Kidney (tissue), 22 donors: ENCODE measurements at places on chromosomes 7 and 10. TPM values are rescaled to one million over a fixed set of nuclear protein-coding genes. Genes with fewer than 3 reads are reported as not detected.

- no peak for DNase-seq
These were observed 228.1 kb upstream of the PHYHIPL start for GRCh38 chr10:58948303-58948702.

The HOXA5 gene
- 38.0 TPM for total RNA-seq

GRCh38 chr7:107810626-107811025 lies 7.6 kb upstream of the SLC26A3 start:
- DNase-seq, result no peak

The RBP3 gene
- total RNA-seq, result not detected

The CCDC3 gene
- total RNA-seq, result 33.5 TPM

The KEL gene
- 0.28 TPM for total RNA-seq

DNA sequence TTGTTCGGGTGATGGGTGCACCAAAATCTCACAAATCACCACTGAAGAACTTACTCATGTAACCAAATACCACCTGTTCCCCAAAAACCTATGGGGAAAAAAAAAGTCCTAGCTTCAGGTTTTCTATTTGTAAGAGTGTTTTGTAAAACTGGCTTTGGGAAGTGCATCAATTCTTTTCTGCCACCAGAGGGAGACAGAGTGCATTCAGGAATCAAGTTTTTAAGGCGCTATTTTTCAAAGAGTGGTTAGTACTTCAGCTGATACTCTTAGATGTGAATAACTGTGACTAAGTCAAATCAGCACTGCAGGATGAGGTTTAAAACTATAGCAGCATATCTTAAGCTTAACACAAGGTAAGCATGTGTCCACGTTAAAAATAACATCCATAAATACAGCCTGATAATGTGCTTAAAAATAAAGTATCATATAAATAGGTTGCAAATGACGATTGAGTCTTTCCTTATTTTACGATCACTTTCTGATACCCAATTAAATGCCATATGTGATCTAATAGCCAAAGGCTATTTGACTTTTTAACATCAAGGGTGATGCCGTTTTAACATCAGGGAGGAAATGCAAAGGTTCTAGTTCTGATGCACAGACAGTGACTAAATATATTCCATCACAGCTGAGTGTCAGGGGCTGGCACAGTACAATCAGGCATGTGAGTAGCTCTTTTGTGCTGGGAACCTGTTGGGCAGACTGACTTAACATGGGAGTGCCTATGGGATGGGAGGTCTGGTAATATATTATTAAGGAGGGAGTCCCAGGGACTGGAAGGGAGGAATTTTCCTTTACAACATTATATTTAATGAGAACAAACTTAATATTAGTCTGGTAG lies 10.6 kb upstream of the LYZL2 start:
- DNase-seq, result no peak

The CTAGE15 gene
- total RNA-seq, result 2.2 TPM

The CYP2C19 gene
- 0.28 TPM for total RNA-seq

The ITGA8 gene
- 22.1 TPM for total RNA-seq

The NPY4R gene
- total RNA-seq, result not detected

- DNase-seq, result no peak
These were observed 1.8 kb downstream of the LRRC18 start for GRCh38 chr10:48937796-48938195.

The CDK14 gene
- total RNA-seq, result 33.9 TPM

DNA sequence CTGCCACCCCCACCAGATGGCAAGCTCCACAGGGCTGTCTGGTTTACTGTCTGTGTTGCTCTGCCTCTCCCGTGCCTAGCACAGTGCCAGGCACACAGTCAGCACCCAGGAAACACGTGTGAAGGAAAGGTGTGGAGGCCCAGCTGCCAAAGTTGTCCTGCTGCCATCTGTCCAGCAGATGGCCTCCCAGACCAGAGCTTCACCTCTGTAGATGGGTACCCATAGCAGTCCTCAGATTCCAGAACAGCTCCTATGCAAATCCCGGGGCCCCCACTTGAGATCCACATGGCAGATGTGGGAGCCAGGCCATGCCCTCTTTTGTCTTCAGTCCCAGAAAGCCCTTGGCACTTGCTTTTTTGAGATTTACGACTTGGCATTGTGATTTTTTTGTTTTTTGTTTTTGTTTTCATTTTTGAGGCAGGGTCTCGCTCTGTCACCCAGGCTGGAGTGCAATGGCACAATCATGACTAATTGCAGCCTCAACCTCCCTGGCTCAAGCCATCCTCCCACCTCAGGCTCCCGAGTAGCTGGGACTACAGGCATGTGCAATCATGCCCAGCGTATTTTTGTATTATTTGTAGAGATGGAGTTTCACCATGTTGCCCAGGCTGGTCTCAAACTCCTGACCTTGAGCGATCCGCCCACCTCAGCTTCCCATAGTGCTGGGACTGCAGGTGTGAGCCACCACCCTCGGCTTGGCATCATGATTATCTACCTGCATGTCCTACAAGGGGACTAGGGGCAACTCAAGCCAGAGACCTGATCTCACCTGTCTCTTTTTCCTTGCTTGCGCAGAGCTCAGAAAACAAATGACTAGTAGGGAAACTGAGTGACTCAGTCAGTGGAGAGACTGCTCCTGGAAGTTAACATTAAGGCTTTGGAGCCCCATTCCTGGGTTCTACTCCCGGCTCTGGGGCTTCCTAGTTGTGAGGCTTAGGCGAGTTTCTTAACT lies 16.9 kb upstream of the PALD1 start:
- peak; percentile 59 for DNase-seq

The PPP1R9A gene
- total RNA-seq, result 25.7 TPM

- DNase-seq, result no peak
These were observed 181.6 kb downstream of the EVX1 start for GRCh38 chr7:27424231-27424630.

- peak; percentile 73 for DNase-seq
These were observed 47.6 kb downstream of the ICA1 start for GRCh38 chr7:8214244-8214824.

GRCh38 chr7:30225863-30226613 lies 58.4 kb upstream of the ZNRF2 start:
- DNase-seq, result peak; percentile 88

The RASA4B gene
- 22.5 TPM for total RNA-seq

DNA sequence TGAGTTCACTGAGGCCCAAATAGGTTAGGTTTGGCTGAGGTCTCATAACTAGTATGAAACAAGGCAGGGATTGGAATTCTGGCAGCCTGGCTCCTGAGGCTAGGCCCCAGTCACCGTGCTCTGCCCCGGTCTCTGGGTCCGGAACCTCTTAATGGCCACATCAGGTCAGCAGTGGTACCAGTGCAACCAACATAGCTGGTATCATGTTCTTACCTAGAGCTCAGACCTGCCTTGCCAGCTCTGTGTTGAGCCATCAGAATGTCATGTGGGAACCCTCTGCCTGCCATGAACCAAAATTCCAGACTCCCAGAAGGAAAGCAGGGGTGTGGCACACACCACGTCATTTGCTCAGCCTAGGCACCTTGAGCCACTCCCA lies 56.5 kb downstream of the ZNF467 start:
- DNase-seq, result no peak

The MEPCE gene
- total RNA-seq, result 47.2 TPM

The HEPACAM2 gene
- total RNA-seq, result 2.5 TPM

- no peak for DNase-seq
These were observed 21.8 kb upstream of the SMNDC1 start for GRCh38 chr10:110326351-110327032.

GRCh38 chr10:110407301-110408170 lies 90.2 kb upstream of the DUSP5 start:
- no peak for DNase-seq

DNA sequence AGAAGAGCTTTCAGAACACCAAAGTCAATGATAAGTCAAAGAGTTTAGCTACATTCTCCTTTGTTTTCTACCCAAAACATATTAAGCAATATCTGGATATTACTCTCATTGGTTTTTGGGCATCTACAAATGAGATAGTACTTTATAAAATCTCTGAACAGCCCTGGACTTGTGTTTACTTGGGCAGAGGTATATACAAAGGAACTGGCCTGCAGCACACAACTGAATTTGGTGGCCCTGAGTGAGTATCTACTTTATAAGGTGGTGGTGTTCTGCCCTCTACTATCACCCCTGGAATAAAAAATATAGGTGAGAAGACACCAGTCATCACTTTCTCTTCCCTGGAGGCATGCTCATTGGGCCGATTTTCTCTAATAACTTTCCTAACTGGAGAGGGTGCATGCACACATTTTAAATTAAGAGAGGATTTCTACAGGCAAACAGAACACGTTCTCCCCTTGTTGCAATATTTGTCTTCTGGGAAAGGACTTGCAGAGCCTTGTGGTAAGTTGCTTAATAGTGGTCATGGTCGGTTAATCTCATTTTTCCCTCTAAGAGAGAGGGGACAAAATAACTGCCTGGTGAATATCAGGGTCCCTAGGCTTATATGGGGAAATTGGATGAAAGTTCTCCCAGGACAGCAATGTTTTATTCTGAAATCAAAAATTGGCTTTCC lies 41.1 kb downstream of the OTUD1 start:
- DNase-seq, result no peak

The PMPCB gene
- 65.8 TPM for total RNA-seq

GRCh38 chr7:292826-293225 lies 2.9 kb downstream of the FOXL3 start:
- DNase-seq, result no peak

The AGBL3 gene
- total RNA-seq, result 7.6 TPM

DNA sequence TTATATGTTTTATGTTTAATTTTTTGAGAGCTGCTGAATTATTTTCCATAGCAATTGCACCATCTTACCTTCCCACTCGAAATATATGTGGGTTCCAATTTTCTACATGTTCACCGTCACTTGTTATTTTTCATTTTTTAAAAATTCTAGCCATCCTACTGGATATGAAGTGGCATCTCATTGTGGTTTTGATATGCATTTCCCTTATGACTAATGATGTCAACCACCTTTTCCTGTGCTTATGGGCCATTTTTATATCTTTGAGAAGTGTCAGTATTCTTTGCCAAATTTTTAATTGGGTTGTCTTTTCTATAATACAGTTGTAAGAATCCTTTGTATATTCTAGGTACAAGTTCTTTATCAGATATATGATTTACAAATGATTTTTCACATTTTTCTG lies 27.8 kb downstream of the NHLRC2 start:
- no peak for DNase-seq

DNA sequence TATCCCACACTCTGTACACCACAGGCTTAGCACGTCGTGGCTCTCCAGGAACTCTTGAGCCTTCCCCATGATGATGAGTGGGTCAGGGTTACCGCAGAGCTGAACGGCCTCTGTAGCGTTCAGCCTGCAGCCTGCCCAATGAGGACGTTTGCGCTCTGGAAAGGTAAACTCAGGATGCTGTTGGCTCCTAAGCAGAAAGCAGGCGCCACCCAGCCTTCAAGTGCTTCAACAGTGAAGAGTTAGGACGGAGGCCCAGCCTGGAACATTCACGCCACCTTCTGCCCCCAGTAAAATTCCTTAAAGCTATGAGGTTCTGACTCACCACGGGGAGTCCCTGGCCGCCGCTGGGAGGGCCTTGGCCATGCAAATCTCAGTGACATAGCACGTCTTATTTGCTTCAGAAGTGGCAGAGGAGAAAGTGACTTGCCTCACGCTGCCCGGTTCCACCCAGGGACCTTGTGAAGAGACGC lies 161.5 kb upstream of the SH2B2 start:
- no peak for DNase-seq

The SPDYE6 gene
- not detected for total RNA-seq

DNA sequence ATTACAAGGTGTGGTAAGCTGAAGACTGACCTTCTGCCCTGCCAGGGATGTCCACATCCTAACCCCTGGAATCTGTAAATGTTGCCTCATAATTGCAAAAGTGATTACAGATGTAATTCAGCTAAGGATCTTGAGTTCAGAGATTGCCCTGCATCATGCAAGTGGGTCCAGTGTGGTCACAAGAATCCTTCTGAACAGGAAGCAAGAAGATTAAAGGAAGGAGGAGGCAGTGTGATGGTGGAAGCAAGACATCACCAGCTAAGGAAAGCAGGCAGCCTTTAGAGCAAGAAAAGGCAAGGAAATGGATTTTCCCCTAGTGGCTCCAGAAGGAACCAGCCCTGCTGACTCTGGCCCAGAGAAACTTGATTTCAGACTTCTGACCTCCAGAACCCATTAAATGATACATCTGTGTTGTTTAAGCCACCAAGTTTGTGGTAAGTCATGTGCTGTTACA lies 78.1 kb downstream of the USP6NL start:
- DNase-seq, result no peak

DNA sequence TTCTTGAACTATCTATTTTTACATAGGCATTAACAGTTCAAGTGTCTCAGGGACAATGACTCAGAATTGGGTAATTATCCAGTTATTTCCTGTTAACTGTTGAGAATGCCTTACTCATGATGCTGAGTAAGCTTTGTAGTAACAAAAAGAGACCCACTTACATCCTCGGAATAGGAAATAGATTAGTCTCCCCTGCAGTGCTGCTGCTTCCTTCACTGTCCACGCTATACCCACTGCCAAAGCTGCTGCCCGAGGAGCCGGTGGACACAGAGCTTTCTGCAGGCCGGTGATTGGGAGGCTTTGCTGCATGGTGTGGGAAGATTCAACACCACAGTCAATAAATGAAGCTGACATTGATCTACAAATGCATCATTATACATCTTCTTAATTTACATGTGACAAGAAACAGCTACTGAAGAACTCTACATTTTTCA lies 357.1 kb downstream of the PCLO start:
- no peak for DNase-seq

The CRHR2 gene
- not detected for total RNA-seq

DNA sequence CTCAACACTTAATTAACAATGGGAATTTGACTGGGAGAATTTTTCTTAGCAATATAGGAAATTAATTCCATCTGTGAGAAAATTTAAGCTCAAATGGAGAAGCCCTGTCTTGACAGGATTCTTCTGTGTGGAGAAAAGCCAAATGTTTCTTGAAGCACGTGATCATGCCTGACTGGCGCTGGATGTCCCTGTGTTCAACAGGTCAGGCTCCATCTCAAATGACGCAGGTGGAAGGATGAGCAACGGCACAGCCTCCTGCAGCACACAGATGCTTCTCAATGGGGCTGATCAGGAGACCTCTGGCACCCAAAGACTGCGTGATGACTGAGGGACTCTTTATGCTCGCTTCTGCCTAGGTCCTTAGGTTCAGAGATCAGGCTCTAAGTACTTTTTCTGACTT lies 143.8 kb downstream of the RSU1 start:
- DNase-seq, result peak; percentile 13

The CASTOR2 gene
- 9.9 TPM for total RNA-seq

The PAX4 gene
- not detected for total RNA-seq

GRCh38 chr7:44327981-44328380 lies 2.6 kb upstream of the CAMK2B start:
- no peak for DNase-seq

GRCh38 chr10:13765641-13766341 lies 179.0 kb downstream of the PRPF18 start:
- peak; percentile 88 for DNase-seq

- DNase-seq, result peak; percentile 89
These were observed at the start of gene PCDH15 for GRCh38 chr10:54800741-54801421. TSS of gene PCDH15 (minus strand) at chr10:54801231. CDS start at chr10:54664262, 136,969 bp downstream.

- DNase-seq, result no peak
These were observed 436.4 kb upstream of the LRGUK start for GRCh38 chr7:133690740-133691139.

- DNase-seq, result no peak
These were observed 46.4 kb upstream of the PARD3 start for GRCh38 chr10:34861293-34862021.

The EZH2 gene
- 4.7 TPM for total RNA-seq

The HOXA9 gene
- 36.8 TPM for total RNA-seq

The LEP gene
- not detected for total RNA-seq

- peak; percentile 25 for DNase-seq
These were observed 39.7 kb upstream of the ENO4 start for GRCh38 chr10:116809483-116810119.

The NRCAM gene
- 20.6 TPM for total RNA-seq
